ENCODE measurements at places on chromosomes 3 and 15. TPM values are rescaled to one million over a fixed set of nuclear protein-coding genes. Genes with fewer than 3 reads are reported as not detected.

Gene CPLX3
- total RNA-seq = 0.26 TPM

Gene SEMA3B
- total RNA-seq = 4.0 TPM

Gene SNRPA1
- 97.8 TPM for total RNA-seq

Gene DGKG
- total RNA-seq = 20.3 TPM

Gene SYNPR
- total RNA-seq = not detected

Gene CLEC3B
- total RNA-seq = not detected

Gene PRR20G
- total RNA-seq = not detected

Gene SLC35G2
- 38.7 TPM for total RNA-seq

Gene PSMD2
- total RNA-seq = 1,674 TPM

Gene GABRG3
- total RNA-seq = 0.13 TPM

Gene TRIM42
- total RNA-seq = not detected

Gene ROBO2
- under 0.01 TPM for total RNA-seq

Gene SLC25A36
- total RNA-seq = 75.5 TPM

Gene FOXB1
- total RNA-seq = not detected

Gene DAZL
- total RNA-seq = 0.07 TPM

Gene ARL14
- total RNA-seq = 0.68 TPM

Measured in HT1080 (cell line).